ENCODE measurements at places on chromosomes 5 and 9.

GRCh38 chr9:133844398-133844784, 106.2 kb upstream of the SARDH start:
- no peaks in the 10 kb centered on the region for H3K36me3 ChIP-seq
- no peak overlapping the region for H3K4me3 ChIP-seq
- H3K4me1 ChIP-seq = no peaks in the 10 kb centered on the region
- no peak for DNase-seq

GRCh38 chr5:68261169-68261568, 45.6 kb downstream of the PIK3R1 start:
- peaks cover 91% of the 10 kb centered on the region for H3K4me1 ChIP-seq
- H3K36me3 ChIP-seq = peaks cover 6% of the 10 kb centered on the region

GRCh38 chr9:34992376-34992951, 2.9 kb downstream of the DNAJB5 start:
- peaks cover 23% of the 10 kb centered on the region for H3K4me1 ChIP-seq
- no peak overlapping the region for H3K4me3 ChIP-seq
- H3K36me3 ChIP-seq = 0 out of 2 replicates have a peak, but pooled peaks cover 2% of the 10 kb centered on the region
- H3K27me3 ChIP-seq = no peaks in the 10 kb centered on the region
- no peak overlapping the region for H3K27ac ChIP-seq

GRCh38 chr5:43161244-43161643, 30.8 kb upstream of the NIM1K start:
- peaks cover 81% of the 10 kb centered on the region for H3K36me3 ChIP-seq
- no peaks in the 10 kb centered on the region for H3K27me3 ChIP-seq
- no peaks in the 10 kb centered on the region for H3K4me1 ChIP-seq
- DNase-seq = no peak
- no peak overlapping the region for H3K27ac ChIP-seq

- no peak overlapping the region for H3K4me3 ChIP-seq
- no peaks in the 10 kb centered on the region for H3K36me3 ChIP-seq
- no peak for DNase-seq
- no peak overlapping the region for H3K27ac ChIP-seq
- no peaks in the 10 kb centered on the region for H3K27me3 ChIP-seq
Measured at GRCh38 chr5:169242849-169243186, 58.1 kb downstream of the SLIT3 start.

DNA sequence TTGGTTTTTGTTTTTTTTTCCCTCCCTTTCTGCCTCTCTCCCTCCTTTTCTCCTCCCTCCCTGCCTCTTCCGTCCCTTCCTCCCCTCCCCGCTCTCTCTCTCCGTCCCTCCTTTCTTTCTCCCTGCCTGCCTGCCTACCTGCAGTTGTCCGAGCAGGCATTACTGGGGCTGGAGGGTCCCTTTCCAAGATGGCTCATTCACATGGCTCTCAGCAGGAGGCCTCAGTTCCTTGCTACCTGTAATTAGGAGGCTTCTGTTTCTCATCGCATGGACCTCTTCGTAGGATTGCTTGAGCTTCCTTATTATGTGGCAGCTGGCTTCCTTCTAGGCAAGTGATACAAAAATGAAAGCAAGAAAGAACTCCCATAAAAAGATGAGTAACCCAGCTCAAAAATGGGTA, 8.0 kb downstream of the RGS3 start:
- no peaks in the 10 kb centered on the region for H3K4me1 ChIP-seq
- no peaks in the 10 kb centered on the region for H3K36me3 ChIP-seq

DNA sequence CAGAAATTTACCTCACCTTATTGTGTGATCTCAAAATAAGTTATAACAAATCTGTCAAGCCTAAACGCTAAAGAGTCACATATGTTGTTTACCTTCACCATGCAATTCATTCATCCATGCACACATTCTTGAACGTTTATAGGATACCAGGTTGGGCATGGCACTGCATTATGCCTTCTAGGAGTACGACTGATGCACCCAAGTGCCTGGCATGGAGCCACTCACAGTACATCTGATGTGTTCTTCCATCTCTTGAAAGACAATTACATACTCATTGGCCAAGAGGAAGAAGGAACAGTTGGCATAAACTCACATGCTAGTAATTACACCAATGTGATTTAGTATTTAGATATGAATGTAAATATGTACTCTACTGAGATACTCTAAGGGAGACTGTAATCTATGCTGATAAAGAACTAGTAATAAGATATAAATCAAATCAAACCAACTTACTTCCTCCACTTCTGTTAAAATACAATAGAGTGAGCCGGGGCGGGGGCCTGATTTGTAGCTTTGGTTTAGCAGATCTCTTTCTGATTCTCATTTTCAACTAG, 90.7 kb downstream of the LPAR1 start:
- no peak overlapping the region for H3K4me3 ChIP-seq
- H3K27ac ChIP-seq = no peak overlapping the region
- no peaks in the 10 kb centered on the region for H3K36me3 ChIP-seq

DNA sequence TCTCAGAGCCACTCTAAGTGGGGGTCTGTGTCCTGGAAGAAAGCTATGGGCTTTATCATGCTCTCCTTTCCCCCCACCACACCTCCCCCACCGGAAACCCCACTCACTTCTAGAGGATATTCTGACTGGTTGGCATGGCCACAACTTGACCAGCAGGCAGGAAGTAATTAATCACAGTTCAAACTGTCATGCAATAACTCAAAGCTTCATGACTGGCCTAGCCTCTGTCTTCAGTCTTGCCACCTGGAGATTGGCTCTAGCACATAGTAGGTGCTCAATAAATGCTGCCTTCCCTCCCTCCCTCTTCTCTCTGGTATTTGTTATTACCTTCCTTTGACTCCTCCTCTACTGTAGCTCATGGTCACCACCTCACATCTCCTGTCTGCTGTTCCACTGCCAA, 124.7 kb downstream of the GABBR2 start:
- H3K27me3 ChIP-seq = peaks cover 3% of the 10 kb centered on the region
- no peak overlapping the region for H3K4me3 ChIP-seq
- no peaks in the 10 kb centered on the region for H3K4me1 ChIP-seq
- no peak for DNase-seq
- no peak overlapping the region for H3K27ac ChIP-seq
